Activated CD8-positive, alpha-beta memory T cell treated with anti-CD3 and anti-CD28 coated beads for 1 hour (primary cell): ENCODE measurements at places on chromosomes 7 and 10.
A peak's percentile ranks its signal among the peaks of the same experiment; 100 is the strongest.

- DNase-seq, result no peak
These were observed 37.7 kb upstream of the HDAC9 start for GRCh38 chr7:18457832-18458231.

DNA sequence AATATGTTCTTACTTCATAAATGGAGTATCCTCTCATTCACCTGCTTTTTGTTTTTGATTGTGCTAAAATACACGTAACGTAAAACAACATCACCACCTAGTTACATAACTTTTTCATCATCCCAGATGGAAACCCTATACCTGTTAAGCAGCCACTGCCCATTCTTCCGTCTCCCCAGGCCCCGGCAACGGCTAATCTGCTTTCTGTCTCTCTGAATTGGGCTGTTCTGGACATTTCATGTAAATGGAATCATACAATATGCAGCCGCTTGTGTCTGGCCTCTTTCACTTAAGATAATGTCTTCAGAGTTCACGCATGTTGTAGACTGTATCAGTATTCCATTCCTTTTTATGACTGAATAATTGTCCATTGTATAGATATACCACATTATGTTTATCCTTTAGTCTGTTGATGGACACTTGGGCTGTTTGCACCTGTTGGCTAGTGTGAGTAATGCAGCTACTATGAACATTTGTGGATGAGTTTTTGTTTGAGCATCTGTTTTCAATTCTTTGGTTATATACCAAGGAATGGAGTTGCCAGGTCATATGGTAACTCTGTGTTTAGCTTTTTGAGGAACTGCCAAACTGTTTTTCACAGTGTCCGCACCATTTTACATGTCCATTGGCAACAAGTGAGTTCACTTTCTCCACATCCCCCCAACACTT is 14.1 kb upstream of the SUN1 start:
- no peak for DNase-seq

GRCh38 chr7:116357781-116358670 is 141.5 kb upstream of the CAV2 start:
- DNase-seq, result no peak

DNA sequence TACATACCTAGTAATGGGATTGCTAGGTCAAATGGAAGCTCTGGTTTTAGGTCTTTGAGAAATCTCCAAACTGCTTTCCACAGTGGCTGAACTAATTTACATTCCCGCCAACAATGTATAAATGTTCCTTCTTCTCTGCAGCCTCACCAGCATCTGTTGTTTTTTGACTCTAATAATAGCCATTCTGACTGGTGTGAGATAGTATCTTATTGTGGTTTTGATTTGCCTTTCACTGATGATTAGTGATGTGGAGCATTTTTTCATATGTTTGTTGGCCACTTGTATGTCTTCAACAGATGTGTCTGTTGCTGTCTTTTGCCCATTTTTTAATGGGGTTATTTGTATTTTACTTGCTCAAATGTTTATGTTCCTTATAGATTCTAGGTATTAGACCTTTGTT is 675.5 kb downstream of the SUGCT start:
- no peak for DNase-seq

- no peak for DNase-seq
These were observed 79.3 kb downstream of the PLXDC2 start for GRCh38 chr10:19895500-19895899.

DNA sequence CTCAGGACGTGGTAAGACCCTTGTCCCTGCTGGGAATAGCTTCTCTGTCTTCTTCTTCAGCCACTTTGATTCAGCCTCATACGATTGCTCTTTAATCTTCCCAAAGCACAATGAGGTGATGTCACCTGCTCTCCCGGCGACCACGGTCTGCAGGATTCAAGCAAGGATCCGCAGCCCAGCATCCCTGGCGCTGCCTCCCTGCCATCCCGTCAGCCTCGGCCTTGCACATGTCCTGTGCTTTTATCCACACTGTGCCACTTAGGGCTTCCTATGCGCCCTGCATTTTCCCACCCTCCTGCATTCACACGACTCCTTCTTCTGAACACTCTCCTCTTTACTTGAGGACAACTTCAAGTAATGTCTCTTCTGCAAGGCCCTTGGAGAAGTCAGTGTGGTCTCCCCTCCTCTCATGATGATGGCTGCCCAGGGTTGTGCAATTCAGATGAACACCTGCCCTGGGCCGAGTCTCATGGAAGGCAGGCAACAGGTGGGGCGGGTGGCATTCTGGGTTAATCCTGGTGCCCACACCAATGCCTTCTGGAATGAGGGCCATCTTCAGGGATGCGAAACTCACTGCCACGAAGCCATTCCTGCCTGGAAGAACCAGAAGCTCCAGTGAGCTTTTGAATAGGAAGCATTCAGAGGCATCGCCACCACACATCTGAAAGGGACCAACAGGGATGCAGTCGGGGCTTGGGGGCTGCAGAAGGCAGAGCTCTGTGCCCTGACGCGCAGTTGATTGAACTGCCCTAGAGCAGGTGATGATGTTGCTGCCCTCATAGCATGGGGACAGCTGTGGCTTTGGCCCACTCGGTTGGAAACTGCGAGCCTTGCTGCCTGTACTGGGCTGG is 287.5 kb downstream of the GLRX3 start:
- DNase-seq, result no peak

DNA sequence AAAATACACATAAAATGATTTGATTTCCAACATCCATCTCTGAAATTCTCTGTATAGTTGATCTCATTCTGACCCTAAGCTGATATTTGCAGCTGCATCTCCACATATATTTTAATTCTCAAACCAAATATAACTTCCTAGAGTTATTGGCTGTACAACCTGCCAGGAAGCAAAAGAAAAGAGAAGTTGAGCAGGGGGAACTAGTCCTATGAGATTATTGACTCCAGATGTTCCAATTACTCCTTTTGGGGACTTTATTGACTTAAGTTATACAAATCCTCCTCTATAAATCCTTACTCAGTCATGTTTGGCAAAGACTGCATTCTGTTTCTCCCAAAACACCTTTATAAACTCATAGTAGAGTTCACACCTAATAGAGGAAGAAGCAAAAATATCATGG is 599.4 kb upstream of the ANKRD30A start:
- DNase-seq, result no peak

DNA sequence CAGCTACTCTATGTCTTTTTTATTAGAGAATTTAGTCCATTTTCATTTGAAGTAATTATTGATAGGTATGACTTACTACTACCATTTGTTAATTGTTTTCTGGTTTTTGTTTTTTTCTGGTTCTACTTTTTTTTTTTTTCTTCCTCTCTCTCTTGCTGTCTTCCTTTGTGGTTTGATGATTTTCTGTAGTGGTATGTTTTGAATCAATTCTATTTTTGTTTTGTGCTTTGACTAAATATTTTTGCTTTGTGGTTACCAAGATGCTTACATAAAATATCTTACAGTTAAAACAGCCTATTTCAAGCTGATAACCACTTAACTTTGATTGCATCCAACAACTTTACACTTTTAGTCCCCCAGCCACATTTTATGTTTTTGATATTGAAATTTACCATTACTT is 3.3 kb upstream of the OR2F2 start:
- DNase-seq, result no peak

GRCh38 chr10:14397066-14397465 is 66.3 kb upstream of the FRMD4A start:
- no peak for DNase-seq

DNA sequence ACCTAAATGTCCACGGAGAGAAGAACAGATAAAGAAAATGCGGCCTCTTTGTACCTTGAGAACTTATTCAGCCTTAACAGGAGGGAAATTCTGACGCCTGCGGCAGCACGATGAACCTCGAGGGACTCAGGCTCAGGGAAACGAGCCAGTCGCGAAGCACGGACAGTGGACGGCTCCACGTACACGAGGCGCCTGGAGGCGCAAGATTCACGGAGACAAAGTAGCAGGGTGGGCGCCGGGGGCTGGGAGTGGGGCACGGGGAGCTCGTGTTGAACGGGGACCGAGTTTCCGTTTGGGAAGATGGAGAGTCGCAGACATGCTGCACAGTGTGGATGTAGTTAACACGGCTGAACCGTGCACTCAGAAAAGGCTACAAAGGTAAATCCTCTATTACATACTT is 13.2 kb upstream of the UTF1 start:
- no peak for DNase-seq

GRCh38 chr7:2523941-2524807 is 4.6 kb downstream of the LFNG start:
- DNase-seq, result no peak

DNA sequence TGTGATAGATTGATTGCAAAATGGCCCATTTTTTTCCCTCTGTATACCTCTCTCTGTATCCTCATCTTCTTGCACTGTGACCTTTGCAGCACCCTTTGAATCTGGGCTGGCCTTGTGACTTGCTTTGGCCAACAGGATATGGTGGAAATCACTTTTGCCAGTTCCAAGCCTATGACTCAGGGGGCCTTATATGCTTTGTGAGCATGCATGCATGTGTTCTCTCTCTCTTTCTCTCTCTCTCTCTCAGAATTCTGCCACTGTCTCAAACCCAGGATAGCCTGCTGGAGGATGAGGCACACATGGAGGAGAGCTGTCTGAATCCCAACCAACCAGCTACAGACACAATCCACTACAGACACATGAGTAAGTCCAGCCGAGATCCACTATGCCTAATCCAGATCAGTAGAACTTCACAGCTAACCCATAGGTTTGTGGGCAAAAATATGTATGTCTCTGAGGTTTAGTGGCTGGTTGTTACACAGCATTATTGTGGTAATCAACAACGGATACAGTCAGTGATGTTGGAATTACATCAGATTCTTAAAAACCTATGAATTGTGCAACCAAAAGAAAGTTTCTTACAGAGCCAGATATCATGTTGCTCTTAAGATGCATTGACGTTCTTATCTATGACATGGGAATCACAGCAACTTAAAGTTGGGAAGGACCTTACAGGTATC is 41.8 kb upstream of the ABCB4 start:
- DNase-seq, result no peak

DNA sequence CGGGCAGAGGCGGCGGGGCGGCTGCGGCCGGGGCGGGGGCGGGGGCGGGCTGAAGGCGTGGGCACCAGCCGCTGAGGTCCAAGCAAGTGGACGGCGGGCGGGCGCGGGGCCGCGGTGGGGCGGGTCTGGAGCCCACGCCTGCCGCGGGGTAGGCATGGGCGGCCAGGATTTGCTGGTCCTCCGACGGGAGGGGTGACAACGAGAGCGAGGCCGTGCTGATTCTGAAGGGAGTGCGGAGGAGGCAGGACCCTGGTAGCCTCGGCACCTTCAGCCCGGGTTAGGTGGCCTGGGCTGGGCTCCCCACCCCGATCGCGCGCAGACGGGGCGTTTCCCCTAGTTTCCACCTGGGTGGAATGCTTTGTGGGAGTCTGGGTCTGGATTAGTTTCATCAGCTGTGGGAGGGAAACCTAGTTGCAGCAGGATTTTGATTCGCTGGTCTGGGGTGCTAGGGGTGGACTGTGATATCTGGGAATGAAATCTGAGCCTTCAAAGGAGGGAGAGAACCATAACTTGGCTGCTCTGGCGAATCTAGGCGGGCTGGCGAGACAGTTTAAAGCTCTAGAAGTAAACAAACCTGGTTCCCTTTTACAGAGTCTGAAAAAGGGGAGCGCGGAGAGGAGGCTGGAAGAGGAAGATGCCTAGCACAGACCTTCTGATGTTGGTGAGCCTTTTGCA is 609 bp downstream of the SGPL1 start:
- peak; percentile 5 for DNase-seq

- DNase-seq, result no peak
These were observed 3.6 kb upstream of the EXOC6 start for GRCh38 chr10:92844746-92845145.

DNA sequence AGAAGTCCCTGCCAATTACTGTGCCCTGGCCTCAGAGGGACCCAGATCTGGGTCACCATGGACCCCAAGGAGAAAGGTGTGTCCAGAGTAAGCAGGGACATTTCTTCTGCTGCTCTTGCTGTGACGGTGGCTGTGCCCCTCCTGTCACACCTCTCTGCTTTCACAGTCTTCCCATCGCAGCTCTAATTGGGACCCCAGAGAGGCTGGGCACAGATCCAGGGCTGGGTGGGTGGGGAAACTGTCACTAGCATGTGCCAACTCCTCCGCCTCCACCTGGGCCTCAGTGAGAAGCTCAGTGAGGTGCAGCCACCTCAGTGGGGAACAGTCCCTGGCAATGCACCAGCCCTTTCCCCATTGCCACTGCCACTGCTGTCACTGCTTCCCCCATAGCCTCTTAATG is 37.3 kb upstream of the ADCYAP1R1 start:
- no peak for DNase-seq

GRCh38 chr7:88291398-88292173 is 15.1 kb downstream of the STEAP4 start:
- no peak for DNase-seq

GRCh38 chr10:108861181-108861754 is 1062.0 kb downstream of the XPNPEP1 start:
- no peak for DNase-seq

GRCh38 chr7:8365499-8366110 is 67.8 kb upstream of the NXPH1 start:
- no peak for DNase-seq

- no peak for DNase-seq
These were observed 16.4 kb upstream of the ZNF32 start for GRCh38 chr10:43665054-43665453.

- no peak for DNase-seq
These were observed 547.8 kb downstream of the SORCS3 start for GRCh38 chr10:105188737-105189462.

DNA sequence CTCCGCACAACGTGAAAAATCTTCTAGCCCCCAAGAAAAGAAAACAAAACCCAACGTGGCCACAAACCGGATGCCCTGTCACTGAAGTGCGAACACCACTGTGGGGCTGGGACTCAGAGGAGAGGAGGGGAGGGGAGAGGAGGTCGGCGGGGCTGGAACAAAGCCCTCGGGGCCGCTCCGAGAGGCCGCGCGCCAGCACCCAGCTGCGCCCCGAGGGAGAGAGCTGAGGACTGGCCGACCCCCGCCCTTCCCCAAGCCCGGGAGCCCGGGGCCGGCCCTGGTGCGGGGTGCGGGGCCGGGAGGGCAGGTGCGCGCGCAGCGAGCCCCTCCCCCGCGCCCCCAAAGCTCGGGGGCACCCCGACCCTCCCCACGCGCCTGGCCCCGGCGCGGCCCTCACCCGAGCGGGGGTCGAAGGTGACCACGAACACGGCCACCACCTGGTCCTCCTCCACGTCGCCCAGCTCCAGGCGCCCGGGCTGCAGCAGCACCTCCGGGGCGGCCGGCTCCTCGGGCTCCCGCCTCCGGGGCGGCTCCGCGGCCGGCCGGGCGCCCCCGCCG is 398 bp downstream of the DENND11 start:
- peak; percentile 52 for DNase-seq

GRCh38 chr7:51929818-51930217 is 613.2 kb upstream of the COBL start:
- no peak for DNase-seq

- no peak for DNase-seq
These were observed 15.6 kb downstream of the CPED1 start for GRCh38 chr7:121003986-121004685.

- DNase-seq, result no peak
These were observed 112.5 kb downstream of the WNT2 start for GRCh38 chr7:117210397-117210796.
